ENCODE measurements at places on chromosomes 7 and 10.

DNA sequence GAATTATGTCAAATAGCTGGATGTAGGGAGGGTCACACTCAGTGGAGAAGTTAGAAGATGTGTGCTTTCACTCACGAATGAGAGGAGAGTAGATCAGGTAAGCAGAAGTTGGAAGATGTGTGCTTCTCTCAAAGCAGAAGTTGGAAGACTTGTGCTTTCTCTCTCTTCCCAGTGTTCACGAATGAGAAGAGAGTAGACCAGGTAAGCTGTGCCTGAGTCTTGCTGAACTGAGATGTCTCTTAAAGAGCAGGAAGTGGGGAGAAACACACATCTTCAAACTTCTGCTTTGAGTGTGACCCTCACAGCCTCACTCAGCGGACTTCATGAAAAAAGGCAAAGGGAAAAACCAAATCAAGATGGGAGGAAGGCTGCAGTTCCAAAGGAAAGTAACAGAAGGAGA, 7.0 kb upstream of the TMEM243 start:
- no peak for DNase-seq

GRCh38 chr10:2974083-2974482, 93.3 kb upstream of the PFKP start:
- DNase-seq = no peak

GRCh38 chr7:72292794-72293193, 119.3 kb downstream of the CALN1 start:
- DNase-seq = no peak

DNA sequence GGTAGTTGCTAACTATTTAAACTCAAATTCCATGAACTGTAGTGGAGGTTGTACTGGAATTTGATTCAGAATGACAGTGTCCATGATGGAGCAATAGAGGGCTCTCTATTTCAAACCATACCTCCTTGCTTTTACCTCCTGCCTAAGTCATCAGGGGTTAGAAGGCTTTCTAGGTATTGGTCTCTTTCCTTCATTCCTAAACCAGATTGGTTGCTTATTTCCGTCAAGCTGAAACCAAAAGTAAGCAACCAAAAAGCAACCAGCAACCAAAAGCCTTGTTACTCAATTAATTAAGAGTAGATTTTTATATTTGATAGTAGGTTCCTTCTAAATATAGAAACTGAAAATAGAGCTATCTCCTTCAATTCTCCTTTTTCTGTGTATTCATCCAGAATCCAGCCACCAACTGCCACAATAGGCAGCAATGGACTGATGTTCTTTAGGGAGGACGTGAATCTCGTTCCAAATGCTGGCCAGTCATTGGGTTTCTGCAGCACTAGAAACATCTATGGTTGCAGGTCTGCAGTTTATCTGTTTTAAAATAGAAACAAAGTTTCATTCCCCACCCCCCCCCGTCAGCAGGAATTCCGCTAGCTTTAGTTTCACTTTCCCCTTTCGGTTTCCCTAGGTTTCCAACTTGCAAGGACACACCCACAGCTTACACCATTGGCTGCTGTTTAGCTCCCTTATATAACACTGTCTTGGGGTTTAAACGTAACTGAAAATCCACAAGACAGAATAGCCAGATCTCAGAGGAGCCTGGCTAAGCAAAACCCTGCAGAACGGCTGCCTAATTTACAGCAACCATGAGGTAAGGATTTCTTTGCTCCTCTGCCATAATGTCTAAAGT, at the start of gene IFIT1:
IFIT1 (plus strand) TSS at position 717 of the 850 bp plus-strand sequence; CDS start at position 807, 90 bp downstream.
- no peak for DNase-seq

DNA sequence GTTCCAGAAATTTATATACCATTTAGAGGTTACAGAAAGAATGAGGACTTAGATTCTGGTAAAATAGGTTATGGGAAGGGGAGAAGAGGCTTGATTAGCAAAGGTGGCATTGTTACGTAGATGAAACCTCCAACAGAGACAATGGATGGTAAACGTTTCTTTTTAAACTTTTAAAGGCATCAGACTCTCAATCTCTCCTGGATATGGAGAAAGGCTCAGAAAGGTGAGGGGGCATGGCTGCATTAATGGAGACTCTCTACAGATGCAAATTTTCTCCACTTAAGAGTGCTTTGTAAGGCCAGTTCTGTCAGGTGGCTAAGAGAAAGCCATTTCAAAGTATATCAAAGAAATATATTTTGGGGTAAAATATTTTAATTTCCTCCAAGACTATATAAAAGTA, 240.9 kb upstream of the PTER start:
- no peak for DNase-seq

- DNase-seq = peak; percentile 17
Observed at GRCh38 chr10:61902445-61903220, 1.1 kb downstream of the ARID5B start.

- DNase-seq = no peak
Observed at GRCh38 chr10:106619346-106619745, 545.2 kb downstream of the SORCS1 start.

GRCh38 chr7:98719396-98719795, 102.3 kb downstream of the NPTX2 start:
- DNase-seq = no peak

DNA sequence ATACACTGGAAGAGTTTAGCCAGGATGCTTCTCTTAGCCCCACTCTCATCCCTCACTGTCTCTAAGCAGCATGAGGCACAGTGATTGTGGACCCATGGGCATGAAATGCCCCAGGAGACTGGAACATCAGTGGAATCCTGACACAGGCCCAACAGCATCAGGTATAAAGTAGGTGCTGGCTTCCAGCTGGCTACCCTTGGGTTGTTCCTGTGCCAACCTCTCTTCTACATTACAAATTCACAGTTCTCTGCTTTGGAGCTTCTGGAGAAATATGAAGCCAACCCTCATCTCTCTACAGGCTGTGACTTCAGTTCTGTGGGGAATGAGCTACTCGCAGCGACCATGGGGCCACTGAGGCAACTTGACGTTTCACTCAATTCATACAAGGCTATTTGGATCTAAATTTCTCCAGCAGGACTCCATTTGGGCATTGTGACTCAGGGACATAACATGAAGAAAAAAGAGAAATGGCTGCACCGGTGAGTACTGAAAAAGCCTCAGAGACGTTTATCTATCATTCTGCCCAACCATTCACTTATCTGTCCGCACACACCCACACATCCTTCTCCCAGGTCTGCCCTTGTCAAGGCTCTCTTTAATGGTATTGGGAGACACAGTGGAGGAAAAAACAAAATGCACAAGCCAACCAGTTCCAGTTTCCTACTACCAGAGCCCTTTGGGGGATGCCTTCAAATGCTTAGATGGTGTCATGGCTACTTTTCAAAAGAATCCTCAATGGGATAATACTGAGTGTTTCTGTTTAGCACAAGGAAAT, 35.4 kb upstream of the TM9SF3 start:
- no peak for DNase-seq

- DNase-seq = no peak
Observed at GRCh38 chr7:123260428-123260960, 60.7 kb upstream of the SLC13A1 start.

DNA sequence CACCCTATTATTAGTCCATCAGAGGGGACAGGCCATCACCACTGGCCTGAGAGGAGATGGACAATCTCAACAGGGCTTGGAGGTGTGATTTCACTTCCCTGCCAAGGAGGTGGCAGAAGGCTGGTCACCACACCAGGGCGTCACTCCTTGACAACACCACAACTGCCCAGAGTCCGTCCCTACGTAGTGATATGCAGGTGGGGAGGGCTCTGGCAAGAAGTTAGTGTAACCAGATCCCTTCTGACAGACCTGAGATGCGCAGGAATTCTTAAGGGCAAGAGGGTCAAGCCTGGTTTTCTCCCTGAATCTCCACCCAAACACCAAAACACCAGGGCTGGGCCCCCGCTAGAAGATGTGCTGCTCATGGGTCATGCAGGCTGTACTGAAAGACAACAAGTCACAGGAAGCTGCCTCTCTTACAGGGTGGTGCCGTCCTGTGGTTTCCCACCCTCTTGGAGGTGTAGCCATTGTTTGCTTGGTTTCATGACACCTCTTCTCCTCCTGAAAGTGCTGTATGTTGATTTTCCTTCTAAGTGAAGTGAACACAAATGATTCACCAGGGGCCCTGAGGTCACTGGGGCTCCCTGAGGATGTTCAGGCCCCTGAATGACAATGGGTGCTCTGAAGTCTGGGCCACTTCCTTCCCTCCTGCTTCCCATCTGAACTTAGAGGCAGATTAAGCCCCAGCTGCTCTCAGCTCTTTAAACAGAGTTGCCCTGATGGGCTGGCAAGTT, 27.1 kb downstream of the ATXN7L1 start:
- no peak for DNase-seq

- DNase-seq = no peak
Observed at GRCh38 chr7:51290304-51290637, 26.3 kb downstream of the COBL start.

- DNase-seq = no peak
Observed at GRCh38 chr10:3712707-3713106, 72.3 kb downstream of the KLF6 start.

DNA sequence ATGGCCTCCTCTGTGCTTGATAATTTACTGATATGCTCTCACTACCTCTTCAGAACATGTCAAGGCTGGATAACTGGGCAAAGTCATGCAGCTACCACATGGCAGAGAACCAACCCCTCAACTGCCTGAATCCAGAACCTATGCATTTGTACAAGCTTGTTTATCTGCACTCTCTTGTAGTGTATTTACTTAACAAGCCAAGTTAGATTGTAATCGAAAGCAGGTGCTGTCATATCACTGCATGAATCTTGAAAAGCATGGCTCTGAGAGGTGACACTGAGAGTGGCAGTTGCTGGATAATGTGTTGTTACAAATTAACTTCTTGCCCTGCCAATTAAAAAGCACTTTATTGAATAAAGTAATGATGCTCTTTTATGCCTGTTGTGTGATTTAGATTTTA, 588.6 kb downstream of the NRG3 start:
- DNase-seq = no peak

Data from SHP77 treated with DMSO at 0.1 percent for 48 hours (cell line).